ENCODE measurements at places on chromosomes 16 and 17.

- DNase-seq = peak; percentile 96
- H3K27me3 ChIP-seq = no peaks in the 10 kb centered on the region
- no peaks in the 10 kb centered on the region for H3K36me3 ChIP-seq
- H3K4me1 ChIP-seq = peaks cover 52% of the 10 kb centered on the region
- H3K27ac ChIP-seq = peak overlapping the region; percentile 99
- H3K4me3 ChIP-seq = peak overlapping the region; percentile 65
These were observed 7.5 kb downstream of the MNT start for GRCh38 chr17:2393174-2393953.

DNA sequence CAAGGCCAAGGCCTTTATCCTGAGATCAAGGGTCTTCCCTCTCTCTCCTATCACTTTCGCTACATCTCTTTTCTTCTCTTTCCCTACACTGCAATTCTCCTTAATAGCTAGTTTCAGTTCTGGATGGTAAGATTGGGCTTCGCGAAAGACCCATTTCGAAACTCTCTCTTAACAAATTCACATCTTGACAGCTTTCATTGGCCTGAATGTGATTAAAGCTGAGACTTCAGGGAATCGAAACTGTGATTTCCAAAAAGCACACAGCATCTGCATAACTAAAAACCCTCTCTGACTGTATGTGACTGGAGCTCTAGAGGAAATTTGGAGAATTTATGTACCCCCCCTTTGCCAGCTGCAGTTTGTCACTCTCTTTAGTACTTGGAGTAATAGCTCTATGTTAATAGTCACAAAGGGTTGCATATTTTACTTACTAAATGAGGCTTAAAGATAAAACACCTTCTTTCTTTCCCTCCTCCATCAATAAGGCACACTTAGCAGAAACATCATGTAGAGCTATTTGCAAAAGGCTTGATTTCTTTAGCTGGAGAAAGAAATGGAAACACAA is 105.3 kb upstream of the FAM20A start:
- no peak overlapping the region for H3K4me3 ChIP-seq
- no peaks in the 10 kb centered on the region for H3K27me3 ChIP-seq

- H3K4me1 ChIP-seq = peaks cover 76% of the 10 kb centered on the region
- DNase-seq = no peak
- H3K4me3 ChIP-seq = no peak overlapping the region
- peak overlapping the region; percentile 99 for H3K27ac ChIP-seq
These were observed 177.3 kb downstream of the SEC14L1 start for GRCh38 chr17:77318021-77318420.

DNA sequence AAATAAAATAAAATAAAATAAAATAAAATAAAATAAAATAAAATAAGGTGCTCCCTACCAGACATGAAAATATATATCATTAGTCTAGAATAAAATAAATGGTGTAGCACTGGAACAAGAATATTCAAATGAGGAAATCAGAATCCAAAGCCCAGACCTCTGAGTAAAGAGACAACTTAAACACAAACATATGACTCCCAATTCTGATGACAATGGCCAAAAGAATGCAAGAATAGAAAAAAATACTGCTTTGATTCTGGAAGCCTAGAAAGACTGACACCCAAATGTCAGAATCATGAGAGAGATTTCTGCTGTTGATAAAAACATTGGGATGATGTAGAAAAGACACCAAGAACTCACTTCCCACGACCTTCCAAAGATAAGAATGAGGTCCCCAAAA is 27.9 kb downstream of the MYOCD start:
- H3K36me3 ChIP-seq = no peaks in the 10 kb centered on the region
- no peak for DNase-seq
- no peak overlapping the region for H3K4me3 ChIP-seq

DNA sequence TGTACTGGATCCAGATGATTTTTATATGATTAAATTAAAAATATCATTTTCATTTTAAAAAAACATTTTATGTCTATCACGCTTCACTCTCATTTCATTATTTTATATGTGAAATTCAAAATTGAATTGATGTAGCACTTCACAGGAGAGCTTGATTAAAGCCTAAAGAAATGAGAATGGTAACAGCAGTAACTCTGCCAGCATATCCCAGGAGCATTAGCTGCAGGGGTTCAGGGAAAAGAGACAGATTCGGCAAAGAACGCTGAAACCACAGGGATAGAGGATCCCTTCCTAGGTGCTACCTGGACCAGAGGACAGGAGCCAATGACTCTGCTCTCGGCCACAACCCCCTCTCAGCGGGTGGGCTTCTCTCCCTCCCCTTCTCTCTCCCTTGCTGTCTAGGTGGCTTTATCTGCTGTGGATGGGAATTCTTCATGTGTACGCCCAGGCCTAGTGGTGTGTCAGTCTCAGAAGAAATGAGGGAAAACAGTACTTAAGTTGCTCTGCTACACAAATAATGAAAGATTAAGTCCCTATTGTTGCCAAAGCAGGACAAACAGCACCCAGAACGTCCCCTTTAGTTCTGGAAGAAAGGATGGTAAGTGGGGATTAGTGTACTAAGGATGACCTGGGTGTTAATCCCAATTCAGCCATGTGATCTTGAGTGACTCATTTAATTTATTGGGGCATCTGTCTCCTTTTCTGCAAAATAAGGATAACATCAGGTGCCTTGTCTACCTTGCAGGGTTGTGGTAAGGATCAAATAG is 123.3 kb downstream of the CDK5R1 start:
- H3K27ac ChIP-seq = no peak overlapping the region
- H3K27me3 ChIP-seq = no peaks in the 10 kb centered on the region
- no peak for DNase-seq
- no peaks in the 10 kb centered on the region for H3K36me3 ChIP-seq
- no peak overlapping the region for H3K4me3 ChIP-seq

GRCh38 chr17:45070001-45070400 is 8.9 kb downstream of the NMT1 start:
- H3K27ac ChIP-seq = no peak overlapping the region
- no peaks in the 10 kb centered on the region for H3K27me3 ChIP-seq
- no peaks in the 10 kb centered on the region for H3K36me3 ChIP-seq
- DNase-seq = no peak
- H3K4me1 ChIP-seq = no peaks in the 10 kb centered on the region
- no peak overlapping the region for H3K4me3 ChIP-seq

All from hepatocyte (in vitro differentiated cells).